ENCODE measurements at places on chromosomes 7 and 10.

DNA sequence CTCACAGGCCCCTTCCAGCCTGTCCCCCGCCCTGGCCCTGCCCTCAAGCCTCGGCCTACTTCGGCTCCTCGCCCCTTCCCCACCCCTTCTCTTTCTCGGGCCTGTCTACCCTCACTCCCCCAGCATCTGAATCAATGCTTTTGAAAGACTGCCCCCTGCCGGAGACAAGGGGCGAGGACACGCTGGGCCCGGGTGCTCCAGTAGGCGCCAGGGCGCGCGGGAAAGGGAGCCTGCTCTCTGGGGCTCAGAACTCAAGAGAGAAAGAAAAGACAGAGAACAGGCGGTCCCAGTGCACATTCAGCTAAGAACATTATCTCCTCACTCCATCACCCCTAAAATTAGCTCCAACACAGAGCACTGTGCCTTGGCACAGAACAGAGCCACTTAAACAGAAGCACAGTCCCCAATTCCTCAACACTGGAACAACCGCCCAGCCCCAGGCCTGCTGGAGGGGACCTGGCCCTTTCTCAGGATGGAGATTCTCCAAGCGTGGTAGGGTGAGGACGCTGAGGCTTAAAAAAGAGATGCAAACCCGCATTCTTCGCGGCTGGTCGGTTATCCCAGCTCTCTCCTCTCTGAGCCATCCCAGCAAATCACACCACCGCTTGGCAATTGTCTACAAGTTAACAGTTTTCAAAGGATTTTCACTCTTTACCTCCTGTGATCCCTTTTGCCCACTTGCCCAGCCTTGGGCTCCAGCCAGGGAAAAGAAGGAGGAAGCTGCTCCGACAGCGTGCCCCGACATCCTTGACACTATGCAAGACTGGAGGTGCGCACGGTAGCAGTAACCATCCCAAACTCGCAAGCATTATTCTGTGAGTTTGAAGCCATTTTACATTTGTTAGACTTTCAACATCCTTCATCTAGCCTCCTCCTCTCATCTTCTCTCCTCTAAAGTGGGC is 2.1 kb downstream of the GIGYF1 start:
- peak; percentile 84 for DNase-seq

DNA sequence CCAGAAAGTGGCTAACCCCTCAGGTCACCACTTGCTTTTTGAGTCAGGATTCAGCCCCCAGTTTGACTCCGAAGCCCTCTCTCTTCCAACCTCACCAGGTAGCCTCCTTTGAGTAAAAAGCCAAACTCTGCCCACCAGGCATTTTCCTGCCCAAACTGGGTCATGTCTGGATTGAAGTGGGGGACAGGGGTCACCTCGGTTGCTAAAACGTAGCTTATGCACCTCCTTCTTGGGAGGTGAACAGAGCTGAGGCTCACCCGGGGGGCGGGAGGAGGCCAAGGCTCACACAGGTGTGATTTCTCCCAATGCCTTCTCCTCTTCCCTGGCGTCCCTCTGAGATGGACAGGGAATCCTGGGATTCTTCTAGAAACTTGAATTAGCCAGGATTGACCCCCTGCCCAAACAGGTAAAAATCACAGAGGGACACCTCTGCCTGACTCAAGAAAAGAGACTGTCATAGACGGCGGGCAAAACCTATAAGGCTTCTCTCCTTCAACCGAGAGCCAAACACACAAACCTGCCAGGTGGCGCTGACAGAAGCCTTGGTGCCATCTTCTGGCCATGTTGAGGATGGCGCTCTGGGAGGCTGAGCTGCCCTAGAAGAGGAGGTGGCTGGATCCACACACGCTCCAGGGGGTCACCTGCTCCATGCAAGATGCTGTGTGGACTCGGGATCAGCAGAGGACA is 51.6 kb downstream of the PRLHR start:
- no peak for DNase-seq

DNA sequence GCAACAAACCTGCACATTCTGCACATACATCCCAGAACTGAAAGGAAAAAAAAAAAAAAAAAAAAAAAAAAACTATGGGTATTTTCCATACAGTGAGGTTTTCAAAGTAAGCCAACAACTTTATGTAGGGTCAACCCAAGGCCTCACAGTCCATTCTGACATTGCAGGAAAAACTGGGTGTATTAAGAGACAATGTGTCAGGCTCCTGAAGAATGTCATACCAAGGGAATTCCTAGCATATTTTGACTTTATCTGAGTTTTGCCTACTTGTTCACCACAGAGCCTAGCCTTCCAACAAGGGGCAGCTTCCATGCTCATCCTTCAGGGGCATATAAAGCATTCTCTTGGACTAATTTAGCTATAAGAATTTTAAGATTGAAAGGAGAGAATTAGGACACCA is 368.9 kb downstream of the PLXDC2 start:
- no peak for DNase-seq

DNA sequence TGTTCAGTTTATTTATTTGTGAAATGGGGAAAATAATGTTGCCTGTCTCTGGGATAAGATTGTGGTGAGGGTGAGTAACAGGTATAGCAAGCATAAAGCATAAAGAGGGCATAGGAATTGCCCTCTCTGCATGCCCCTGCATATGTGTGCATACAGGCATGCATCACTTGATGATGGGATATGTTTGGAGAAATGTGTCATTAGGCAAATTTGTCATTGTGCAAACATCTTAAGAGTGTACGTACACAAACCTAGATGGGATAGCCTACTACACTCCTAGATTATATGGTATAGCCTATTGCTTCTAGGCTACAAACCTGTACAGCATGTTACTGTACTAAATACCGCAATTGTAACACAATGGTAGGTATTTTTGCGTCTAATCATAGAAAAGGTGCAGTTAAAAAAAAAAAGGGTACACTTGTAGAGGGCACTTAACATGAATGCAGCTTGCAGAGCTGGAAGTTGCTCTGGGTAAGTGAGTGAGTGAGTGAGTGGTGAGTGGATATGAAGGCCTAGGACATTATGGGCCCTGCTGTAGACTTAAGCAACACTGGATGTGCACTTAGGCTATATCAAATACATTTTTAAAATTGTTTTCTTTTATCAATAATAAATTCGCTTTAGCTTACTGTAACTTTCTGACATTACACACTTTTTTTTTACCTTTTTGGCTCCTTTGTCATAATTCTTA is 386.5 kb upstream of the ANKRD30A start:
- no peak for DNase-seq

- no peak for DNase-seq
Measured at GRCh38 chr10:2881720-2882620, 185.4 kb upstream of the PFKP start.

GRCh38 chr10:114070710-114071109 is 27.0 kb downstream of the ADRB1 start:
- no peak for DNase-seq
